ENCODE measurements at places on chromosomes 12 and 14. TPM values are rescaled to one million over a fixed set of nuclear protein-coding genes. Genes with fewer than 3 reads are reported as not detected.

DNA sequence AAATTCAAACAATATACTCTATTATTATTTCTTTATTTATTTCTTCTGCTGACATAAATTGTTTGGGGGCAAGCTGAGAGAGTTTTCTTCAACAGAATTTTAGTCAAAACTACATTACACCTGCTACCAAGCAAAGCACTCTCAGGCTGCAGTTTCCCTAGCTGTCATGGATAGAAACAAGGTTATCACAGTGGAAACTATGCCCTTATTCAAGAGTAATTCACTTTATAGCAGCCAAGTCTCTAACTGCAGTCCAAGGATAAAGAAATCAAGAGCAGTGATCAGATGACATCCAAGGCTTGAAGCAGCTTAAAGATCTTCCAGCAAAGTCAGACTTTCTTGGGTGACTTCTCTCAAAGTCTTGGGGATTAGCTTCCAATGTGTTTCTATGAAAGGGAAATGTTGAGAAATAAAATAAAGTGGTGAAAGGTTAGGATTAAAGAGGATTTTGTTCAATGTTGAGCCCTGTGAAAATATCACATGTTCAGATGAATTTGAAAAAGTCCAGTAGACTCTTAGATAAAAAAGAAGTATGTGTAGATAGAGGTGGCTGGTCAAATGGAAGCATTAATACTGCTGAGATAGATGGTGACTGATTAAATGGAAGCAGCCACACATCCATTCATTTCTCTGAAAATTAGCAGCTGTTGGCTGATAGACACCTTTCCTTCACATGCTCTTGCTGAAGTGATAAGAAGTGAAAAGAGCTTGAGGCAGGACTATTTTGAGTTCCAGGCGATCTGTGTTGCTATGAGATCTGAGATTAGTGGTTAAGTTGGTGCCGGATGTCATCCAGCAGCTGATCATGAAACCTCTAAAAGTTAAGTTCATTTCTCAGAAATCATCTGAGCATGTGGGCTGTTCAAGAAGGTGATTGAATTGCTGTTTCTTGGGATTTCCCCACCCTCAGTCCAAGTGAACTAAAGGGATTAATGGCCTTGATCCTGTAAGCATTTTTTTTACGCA, 257.8 kb upstream of the BTG1 start:
- ATAC-seq: no peak

Gene PRPH
- 6.1 TPM for total RNA-seq

- ATAC-seq: no peak
Measured at GRCh38 chr14:95341564-95341963, 21.9 kb upstream of the CLMN start.

- no peak for ATAC-seq
Measured at GRCh38 chr12:51192284-51192671, 19.3 kb upstream of the TFCP2 start.

DNA sequence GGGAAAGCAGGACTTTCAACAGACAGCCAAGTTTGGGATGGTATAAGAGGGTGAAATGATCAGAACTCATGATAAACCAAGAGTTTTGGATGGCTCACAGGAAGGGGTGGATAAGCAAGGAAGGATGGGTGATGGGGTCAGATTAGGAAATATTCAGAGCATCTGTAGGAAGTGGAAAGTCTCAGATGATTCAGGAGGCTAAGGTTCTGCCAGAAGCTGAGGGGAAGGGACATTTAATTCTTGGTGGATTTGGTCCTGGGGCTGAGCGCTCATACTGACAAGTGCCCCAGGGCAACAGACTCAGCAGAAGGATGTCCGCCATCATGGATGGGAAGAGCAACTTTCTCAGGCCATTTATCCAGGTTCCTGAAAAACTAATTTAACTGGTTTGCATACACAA, 28.4 kb upstream of the BDKRB2 start:
- peak; percentile 73 for ATAC-seq

GRCh38 chr12:91636721-91637120, 454.1 kb upstream of the DCN start:
- ATAC-seq: no peak

GRCh38 chr12:95117178-95117599, 43.8 kb upstream of the NR2C1 start:
- ATAC-seq: peak; percentile 87

- ATAC-seq: peak; percentile 49
Measured at GRCh38 chr12:114408886-114409851, 3.2 kb upstream of the TBX5 start.

DNA sequence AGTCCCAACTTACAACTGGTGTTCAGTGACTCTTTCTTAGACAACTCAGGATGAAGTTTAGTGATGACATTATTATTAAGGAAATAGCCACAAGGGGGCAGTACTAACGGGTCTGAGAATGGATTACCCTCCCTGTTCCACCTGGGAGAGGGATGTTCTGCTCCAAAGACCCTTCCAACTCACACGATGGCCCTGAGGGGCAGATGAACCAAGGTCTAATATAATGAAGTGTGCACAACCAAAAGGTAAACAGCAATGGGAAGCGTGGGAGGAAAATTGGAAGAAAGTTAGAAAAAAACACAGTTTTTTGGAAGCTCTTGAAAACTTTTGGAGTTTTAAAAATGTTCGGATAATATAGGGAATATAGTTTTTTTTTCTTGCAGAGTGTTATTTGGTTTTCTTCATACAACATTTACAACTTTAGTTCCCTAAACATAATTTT, 24.0 kb downstream of the FGF6 start:
- ATAC-seq: no peak

Gene OR2AP1
- total RNA-seq: not detected

Gene CCDC198
- not detected for total RNA-seq

- no peak for ATAC-seq
Measured at GRCh38 chr12:12510141-12510540, 52.5 kb downstream of the DUSP16 start.

Gene IKZF4
- 5.1 TPM for total RNA-seq

Gene TAS2R9
- not detected for total RNA-seq

DNA sequence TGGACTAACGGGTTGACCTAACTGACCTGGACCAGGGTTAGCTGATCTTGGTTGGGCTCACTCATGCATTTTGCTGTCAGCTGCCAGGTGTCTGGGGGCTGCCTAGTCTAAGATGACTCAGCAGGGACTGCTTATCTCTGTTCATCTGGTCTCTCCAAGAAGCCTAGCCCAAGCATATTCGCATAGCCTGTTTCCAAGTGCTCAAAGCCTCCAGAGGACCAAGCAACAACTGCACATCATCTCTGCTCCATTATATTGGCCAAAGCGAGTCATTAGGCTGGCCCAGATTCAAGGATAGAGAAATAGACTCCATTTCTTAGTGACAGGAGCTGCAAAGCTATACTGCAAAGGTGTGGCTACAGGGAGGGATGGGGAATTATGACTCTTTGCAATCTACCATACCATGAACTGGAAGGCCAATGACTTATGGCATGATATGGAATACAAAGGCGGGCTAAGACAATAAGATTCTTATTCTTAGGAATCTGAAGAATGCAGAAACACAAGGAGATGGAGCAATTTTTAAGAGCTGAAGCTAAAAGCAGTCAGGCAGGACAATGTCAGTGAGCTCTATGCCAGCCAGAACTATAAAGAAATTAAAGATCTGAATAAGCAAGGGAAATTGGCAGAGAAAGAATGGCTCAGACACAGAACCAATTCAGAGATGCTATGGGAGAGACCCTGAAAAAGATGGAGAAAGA, 194.6 kb upstream of the FSCB start:
- ATAC-seq: no peak

Gene CPM
- 57.3 TPM for total RNA-seq

DNA sequence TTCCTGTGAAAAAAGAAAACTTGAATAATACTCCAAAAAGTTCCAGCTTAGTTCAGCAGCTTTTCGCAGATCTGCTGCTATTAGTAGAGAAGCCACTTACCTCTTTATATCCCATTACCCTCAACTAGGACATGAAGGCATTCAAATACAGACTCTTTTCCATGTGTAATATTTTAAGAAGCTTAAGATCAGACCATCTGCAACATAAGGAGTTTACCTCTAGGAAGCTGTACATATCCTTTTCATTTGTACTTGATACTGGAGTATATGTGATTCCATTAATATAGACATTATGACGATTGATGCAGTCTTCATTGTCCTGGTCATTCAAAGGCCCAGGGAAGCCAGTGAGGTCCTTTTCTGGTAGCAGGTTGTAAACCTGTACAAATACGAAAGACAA, 20.4 kb downstream of the A2M start:
- ATAC-seq: no peak

DNA sequence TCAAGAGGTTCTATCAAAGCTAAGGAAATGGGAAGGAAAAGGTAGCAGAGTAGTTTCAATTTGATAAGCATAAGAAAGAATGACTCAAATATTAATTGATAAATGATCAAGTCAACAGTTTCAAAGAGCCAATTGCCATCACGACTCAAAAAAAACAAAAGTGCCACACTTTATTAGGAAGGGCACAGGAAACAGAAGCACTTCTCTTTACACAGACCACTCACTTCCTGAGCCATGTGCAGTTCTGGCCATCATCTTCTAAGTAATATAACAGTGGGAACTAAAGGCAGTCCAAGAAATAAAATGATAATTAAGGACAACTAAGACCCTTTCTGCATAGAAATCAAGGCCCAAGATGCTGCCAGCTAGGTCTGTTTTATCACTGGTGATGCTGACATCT, 13.2 kb downstream of the TM7SF3 start:
- ATAC-seq: no peak

DNA sequence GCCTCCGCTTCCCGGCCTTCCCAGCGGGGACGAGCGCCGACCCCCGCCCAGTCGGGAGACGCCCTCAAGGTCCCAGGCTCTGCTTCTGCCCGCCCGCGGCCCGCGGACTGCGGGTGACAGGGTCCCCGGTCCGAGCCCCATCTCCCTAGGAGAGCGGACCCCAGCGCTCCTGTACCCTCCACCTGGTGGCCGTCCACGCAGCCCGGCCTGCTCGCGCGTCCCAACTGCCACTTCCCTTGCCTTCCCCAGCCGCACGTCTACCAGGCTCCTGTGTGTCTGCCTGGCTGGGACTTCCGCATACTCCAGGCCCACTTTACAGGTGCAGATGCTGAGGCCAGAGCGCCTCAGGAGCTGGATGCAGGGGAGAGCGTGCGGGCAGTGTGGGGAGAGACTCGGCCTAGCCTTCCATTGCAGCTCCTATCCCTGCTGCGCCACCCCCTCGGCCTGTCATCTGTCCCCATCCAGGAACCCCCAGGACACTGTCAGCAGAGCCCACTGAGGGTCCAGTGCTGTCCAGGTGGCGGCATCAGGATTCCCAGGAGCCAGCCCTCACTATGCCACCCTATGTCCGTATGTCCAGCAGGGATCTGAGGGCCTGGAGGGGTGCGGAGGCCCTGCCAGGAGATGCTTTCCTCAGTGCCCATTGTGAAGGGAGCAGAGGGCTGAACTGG, 8.0 kb upstream of the ANKRD9 start:
- ATAC-seq: peak; percentile 14

Gene DHRS2
- not detected for total RNA-seq

Gene DTX3
- 70.2 TPM for total RNA-seq

Gene C1QL4
- not detected for total RNA-seq

Gene FOXN4
- total RNA-seq: not detected

Gene FGD6
- total RNA-seq: 46.5 TPM

- no peak for ATAC-seq
Measured at GRCh38 chr14:66104486-66104885, 381.7 kb upstream of the CCDC196 start.

- ATAC-seq: no peak
Measured at GRCh38 chr12:6224550-6224949, 24.4 kb downstream of the CD9 start.

Gene TSPAN19
- total RNA-seq: 0.10 TPM

DNA sequence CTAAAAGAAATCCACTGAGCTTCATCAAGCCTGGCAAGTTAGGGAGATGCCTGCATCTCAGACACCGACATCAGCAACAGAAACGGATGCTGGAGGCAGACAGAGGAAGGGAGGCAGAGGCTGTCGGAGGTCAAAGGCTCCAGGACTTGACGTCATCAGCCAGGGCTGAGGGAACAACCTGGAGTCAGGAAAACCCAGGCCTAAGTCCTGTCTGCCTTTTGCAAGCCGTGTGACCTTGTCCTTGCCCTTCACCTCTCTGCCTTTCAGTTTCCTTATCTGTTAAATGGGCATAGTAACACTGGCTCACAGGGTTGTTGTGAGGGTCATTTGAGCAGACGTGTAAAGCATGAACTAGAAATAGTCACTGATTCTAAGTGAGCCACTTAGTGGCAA, 194.2 kb downstream of the BCL11B start:
- no peak for ATAC-seq

DNA sequence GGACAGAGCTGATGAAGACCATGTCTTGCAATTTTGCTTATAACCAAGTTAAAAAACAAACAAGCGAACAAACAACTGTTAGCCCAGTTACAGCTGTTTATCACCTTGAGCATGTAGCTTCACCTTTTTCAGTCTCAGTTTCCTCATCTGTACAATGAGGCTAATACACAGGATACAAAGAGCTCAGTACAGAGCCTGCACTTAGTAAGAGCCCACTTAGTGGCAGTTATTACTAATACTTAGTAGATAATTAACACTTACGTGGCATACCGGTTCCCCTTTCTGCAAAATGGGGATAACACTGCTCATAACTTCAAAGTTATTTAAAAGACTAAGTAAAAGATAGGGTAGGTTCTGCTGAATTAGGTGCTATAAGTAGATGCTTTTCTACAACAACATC, 228.0 kb downstream of the MON2 start:
- ATAC-seq: no peak

GRCh38 chr12:12983420-12984035, 16.5 kb downstream of the HEBP1 start:
- ATAC-seq: peak; percentile 40

DNA sequence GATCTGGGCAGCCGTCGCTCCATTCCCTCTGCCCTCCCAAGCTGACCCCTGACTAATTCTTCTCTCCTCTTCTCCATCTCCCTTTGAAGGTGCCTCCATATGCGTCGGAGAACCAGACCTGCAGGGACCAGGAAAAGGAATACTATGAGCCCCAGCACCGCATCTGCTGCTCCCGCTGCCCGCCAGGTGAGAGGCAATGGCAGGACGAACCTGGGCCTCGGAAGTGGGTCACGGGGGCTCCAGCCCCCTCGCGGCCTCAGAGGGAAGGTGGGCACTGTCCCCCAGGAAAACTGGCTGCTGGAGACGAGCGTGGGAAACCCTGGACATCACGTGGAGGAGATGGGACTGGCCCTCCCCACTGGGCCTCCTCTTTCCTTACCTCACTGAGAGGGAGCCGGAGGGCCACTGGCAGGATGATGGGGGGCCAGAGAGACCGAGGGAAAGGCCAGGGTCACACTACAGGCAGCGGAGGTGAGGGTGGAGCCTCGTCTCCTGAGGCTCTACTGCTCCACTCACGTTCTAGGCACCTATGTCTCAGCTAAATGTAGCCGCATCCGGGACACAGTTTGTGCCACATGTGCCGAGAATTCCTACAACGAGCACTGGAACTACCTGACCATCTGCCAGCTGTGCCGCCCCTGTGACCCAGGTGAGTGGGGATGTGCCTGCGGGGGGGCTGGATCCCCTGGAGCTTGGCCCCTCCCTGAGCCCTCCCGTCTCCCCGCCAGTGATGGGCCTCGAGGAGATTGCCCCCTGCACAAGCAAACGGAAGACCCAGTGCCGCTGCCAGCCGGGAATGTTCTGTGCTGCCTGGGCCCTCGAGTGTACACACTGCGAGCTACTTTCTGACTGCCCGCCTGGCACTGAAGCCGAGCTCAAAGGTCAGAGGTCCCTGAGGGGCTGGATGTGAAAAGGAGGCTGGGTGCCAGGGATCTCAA, 806 bp downstream of the LTBR start:
- ATAC-seq: no peak

Gene TRIM9
- 4.7 TPM for total RNA-seq

- no peak for ATAC-seq
Measured at GRCh38 chr14:36619853-36620252, 37.4 kb upstream of the NKX2-8 start.

Gene KRT77
- total RNA-seq: not detected

- peak; percentile 77 for ATAC-seq
Measured at GRCh38 chr12:33587784-33588712, 148.4 kb upstream of the SYT10 start.

Data from gastroesophageal sphincter (tissue), 4 donors.